ENCODE measurements at places on chromosomes 11 and 22.

GRCh38 chr11:71173709-71174108 is 78.7 kb downstream of the SHANK2 start:
- no peak for DNase-seq

GRCh38 chr11:73395297-73396208 is 19.4 kb downstream of the RELT start:
- DNase-seq = no peak

DNA sequence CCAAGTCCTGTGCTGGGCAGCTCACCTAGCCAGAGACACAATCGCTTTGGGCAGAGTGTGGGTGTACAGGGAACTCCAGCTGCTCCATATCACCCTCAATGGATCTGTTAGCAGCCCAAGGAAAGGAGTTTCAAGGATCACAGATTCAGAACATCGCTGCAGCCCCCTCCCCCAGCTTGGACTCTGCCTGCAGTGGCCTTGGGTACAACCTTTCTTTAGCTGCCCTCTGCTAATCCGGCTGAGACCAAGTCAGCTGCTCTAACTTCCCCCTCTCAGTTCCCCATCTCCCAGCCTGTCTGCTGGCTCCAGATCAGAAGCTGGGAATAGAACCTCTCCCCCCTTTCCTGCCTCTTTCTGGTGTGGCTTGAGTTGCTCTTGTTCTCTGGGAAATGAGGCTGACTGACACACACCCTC is 1.3 kb downstream of the TMEM86A start:
- no peak for DNase-seq

DNA sequence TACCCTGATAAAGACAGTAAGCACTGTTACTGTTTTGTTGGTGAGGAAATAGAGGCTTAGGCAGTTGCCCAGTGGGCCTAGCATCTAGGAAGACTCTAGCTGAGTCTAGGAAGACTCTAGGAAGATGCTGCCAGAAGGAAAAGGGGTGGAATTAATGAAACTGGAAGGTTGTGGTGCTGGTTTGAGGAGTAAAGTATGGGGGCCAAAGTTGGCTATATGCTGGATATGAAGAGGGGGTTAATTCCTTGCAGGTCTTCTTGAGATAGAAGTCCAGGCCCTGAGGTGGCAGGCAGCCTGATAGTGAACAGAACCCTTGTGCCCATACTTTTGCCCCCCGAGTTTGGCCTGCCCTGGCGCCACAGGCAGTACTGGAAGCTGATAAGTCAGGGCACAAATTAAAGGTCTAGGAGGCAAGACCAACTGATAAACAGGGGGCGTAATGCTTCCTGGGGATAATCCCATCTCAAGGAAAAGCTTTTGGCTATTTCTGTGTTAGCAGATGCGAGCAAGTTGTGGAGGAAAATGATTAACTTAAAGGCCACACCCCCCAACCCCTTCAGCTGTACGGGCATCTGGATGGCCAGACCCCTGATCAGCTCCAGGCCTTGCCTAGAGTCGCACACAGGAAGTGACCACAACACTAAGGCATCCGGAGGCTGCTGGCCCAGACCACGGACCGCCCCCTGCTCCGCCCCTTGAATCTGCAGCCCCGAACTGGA is 3.1 kb downstream of the ILK start:
- DNase-seq = peak; percentile 62

- DNase-seq = no peak
Measured at GRCh38 chr11:1293619-1294015, 15.8 kb downstream of the TOLLIP start.

GRCh38 chr11:81967242-81967641 is 766.4 kb downstream of the FAM181B start:
- no peak for DNase-seq

DNA sequence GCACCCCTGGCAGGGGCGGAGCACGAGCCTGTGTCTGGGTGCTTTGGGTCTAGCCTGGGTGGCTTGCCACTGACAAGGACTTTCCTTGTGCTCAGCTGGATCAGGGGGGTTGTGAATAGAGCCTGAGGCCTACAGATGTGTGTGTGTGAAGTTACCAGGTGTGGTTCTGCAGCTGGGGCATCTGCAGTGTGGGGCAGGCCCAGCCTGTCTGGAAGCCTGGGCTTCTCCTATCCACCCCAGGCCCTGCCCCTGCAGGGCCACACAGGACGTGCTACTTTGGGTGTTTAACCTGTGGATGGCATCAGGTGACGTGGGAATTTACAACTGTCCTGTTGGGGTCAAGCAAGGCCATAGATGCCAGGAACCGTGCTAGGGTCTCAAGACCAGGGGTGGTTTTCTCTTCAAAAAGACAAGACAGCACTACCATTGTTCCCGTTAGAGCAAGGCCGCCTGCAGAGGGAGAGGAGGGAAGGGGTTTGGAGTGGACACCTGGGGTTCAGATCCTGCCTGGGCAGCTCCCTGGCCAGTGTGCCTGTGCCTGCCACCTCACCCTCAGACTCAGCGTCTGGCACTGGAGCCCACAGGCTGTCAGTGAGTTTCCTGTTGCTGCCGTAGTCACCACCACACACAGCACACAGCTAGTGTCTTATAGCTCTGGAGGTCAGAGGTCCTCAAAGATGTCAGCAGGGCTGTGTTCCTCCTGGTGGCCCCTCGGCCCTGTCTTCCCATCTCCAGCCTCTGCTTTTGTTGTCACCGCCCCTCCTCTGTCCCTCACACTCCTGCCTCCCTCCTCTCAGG is 31.6 kb downstream of the CTTN start:
- no peak for DNase-seq

- no peak for DNase-seq
Measured at GRCh38 chr22:49524362-49524761, 303.3 kb downstream of the BRD1 start.

DNA sequence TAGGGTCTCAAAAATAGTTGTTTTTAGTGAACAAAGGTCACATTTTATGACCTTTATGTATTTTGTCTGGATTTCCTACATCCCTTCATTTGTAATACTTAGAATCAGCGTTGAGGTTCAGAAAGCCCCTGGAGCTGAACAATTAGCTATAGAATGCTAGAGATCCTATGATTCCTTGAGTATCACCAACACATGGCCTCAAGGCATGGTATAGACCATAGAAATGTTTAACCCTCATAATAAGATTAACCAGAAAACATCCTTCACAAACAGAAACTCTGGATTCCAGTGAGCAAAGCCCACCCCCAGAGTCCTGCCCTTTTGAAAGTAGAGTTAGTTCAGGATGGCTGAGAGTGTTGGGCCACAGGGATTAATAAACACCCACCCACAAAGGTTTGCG is 77.3 kb downstream of the CYB5R2 start:
- no peak for DNase-seq

DNA sequence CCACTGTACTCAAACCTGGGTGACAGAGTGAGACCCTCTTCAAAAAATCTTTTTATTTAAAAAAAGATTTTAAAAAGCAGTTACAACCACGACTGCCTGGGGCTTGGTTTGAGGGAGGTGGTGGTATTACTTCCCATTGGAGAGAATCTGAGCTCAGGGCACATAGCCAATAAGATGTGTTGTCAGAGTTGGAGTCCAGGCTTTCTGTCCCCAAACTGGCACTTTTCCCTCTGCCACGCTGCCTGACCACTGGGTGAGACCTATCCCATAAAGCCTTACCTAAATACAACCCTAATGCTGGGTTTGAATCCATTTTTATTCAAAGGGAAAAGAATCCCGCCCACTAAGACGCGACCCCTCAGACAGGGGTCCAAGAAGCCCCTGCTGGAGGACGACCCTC is 11.5 kb downstream of the CHADL start:
- DNase-seq = no peak

GRCh38 chr11:116225236-116225635 is 547.6 kb downstream of the BUD13 start:
- no peak for DNase-seq

- DNase-seq = no peak
Measured at GRCh38 chr11:3873712-3874349, 18.4 kb downstream of the STIM1 start.

DNA sequence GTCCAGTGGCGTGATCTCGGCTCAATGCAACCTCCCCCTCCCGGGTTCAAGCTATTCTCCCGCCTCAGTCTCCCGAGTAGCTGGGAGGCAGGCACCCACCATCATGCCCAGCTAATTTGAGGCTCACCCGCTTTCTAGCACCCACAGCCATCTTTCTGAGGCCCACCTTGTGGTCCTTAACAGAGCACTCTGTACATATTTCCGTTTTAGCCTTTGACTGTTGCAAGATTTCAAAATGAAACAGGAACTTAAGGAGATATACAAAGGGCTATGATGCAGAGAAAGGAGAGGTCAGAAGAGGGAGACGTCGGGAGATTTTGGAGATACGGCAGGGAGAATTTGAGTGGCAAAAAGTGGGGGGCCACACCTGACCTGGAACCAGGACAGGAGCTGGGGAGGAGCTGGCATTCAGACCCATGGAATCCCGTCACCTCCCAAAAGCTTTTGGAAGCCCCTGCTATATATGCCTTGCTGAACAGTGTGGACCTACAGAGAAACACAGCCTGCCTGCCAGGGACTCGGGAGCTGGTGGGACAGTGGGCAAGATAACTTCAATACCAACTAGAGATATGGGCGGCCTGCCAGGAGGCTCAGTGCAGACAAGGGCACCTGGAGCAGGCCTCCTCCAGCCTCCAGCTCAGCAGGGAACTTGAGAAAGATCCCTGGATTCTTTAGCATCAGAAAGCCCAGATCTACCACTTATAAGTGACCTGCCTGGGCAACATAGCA is 8.0 kb upstream of the CLCF1 start:
- DNase-seq = no peak

- no peak for DNase-seq
Measured at GRCh38 chr11:116909245-116909644, 71.8 kb upstream of the APOA1 start.

DNA sequence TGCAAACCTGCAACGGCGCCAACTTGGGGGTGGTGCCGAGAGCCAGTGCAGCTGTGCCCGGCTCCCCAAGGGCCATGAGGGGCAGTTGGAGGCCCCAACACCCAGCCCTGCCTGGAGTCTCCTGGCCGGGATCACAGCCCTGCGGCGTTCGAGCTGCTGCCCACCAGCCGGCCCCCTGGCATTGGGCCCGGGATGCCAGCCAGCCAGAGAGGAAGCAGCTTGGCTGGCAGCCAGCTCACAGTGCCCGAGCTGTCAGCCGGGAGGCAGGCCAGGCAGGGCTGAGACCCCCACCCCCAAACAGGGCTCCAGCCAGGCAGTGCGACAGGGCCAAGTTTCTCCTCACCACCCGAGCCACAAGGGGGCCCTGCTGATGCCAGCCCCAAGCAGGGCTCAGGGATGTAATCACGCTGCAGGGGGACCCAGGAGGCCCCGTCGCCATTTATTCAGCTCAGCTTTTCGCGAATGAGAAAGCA is 26.0 kb upstream of the TCF20 start:
- DNase-seq = no peak
